Foreskin melanocyte (primary cell): ENCODE measurements at places on chromosomes 16 and 17.
A peak's percentile ranks its signal among the peaks of the same experiment; 100 is the strongest.

GRCh38 chr16:66728804-66729203 lies 22.6 kb downstream of the DYNC1LI2 start:
- DNase-seq = no peak

GRCh38 chr17:44655983-44656710 lies at the start of gene MEIOC:
Gene MEIOC (plus strand): TSS chr17:44656468. CDS start chr17:44656614, 146 bp downstream.
- peak; percentile 29 for DNase-seq

DNA sequence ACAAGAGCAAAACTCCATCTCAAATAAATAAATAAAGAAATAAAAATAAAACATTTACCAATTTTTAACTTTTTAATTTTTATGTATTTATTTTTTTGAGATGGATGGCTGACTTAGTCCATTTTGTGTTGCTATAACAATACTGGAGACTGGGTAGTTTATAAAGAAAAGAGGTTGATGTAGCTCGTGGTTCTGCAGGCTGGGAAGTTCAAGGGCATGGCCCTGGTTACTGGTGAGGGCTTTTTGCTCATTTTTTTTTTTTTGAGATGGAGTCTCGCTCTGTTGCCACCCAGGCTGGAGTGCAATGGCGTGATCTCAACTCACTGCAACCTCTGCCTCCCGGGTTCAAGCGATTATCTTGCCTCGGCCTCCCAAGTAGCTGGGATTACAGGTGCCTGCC lies 14.2 kb upstream of the FOXK2 start:
- DNase-seq = no peak

GRCh38 chr16:17304491-17305119 lies 166.2 kb downstream of the XYLT1 start:
- no peak for DNase-seq

- no peak for DNase-seq
Measured at GRCh38 chr16:5925850-5926249, 828.3 kb upstream of the EEF2KMT start.

- no peak for DNase-seq
Measured at GRCh38 chr16:88357317-88358022, 25.3 kb upstream of the ZNF469 start.

DNA sequence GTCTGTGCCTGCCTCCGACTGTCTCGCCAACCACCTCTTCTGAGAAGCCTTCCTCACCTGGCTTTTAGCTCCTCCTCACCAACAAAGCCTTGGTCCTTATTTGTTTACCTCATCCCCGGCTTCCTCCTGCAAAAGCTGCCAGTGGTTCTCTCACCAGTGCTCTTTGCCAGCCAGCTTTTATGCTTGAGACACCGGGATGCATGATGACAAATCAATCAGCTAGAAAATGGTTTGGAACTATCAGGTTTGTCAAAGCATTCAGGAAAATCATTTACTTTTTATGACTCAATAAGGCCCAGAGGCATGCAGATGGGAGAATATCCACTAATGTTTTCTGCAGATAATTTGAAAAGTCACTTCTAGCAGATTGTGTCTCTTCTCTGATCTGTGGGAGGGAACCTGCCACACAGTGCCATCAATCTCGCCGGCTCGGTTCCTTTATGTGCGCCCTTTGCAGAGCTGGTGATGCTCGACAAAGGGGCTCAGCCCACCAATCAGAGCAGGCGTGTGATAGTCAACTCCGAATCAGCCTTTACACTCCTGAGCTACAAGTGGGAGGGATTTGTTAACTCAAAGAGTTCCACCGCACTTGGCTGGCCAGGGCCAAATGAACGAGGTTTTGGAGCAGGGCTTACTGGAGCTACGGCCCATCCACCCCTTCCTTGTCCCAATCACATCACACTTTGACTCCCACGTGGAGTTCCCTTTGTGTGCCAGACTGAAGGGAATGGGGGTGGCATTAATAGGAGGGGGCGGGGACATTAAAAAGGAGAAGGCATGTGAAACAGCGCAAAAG lies 85.8 kb downstream of the MRC2 start:
- no peak for DNase-seq

DNA sequence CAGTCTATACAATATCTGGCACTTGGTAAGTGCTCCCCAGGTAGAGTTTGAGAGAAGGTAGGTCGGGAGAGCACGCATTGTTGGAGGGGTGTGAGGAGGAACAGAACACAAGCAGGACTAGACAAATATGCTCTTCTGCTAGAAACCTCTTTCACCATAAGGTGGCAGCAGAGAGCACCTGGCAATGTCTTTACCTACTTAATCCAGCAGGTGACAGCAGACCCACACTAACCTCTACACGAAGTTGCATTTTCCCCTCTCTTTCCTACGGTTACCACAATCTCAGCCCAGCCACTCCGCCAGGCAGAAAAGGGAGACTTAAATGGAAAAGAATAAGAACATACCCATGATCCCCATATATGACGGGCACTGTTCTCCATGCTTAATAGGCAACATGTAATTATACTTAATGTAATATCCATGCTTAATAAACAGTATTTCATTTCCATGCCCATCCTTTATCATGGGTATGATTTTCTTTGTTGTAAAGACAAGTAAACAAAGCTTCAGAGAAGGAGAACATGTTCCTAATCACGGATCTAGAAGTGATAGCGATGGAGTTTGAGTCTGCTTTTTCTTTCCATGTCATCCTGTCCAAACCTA lies 55.1 kb upstream of the CCL2 start:
- DNase-seq = peak; percentile 67

DNA sequence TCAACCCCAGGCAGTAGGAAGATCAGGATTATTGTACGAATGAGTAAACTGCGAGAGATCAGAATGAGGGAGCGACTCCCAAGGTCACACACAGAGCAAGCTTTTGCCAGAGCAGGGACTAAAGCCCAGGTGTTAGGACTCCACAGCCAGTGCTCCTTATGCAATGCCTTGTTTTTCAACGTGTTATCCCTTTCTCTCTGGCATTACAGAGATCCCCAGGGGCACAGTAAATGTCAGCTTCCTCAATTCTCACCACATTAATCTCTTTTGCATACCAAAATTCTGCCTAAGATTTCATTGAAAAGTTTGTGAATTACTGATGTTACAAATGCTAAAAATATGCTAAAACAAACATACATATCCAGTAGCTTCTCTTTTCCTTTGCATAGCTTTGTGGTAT lies 68.1 kb upstream of the CES5A start:
- DNase-seq = no peak

DNA sequence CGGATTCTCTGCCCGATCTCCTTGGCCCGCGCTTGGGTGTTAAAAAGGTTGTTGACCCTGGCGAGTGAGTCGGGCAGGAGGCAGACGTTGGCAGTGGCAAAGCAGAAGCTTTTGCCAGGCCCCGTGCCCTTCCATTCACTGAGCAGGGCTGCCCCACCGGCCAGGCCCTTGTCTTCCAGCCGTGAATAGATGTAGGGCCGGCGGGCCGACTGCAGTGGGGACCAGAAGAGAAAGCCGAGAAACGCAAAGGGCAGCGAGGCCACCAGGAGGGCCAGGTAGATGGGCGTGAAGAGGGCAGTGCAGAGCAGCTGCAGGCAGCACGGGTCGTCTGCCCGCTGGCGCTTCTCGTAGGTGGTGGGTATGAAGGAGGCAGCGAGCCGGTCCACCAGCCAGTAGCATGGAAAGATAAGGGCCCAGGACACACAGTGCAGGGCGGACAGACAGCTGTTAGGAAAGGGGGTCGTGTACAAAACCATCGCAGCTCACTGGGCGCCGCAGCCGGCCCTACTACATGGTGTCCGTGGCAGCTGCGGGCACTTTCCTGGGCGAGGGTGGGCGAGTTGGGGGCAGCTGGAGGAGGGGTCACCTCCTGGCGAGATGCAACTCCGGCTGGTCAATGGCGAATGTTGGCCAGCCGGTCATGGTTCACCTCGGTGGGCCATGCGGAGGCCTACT lies 61.0 kb downstream of the PRMT7 start:
- DNase-seq = no peak

DNA sequence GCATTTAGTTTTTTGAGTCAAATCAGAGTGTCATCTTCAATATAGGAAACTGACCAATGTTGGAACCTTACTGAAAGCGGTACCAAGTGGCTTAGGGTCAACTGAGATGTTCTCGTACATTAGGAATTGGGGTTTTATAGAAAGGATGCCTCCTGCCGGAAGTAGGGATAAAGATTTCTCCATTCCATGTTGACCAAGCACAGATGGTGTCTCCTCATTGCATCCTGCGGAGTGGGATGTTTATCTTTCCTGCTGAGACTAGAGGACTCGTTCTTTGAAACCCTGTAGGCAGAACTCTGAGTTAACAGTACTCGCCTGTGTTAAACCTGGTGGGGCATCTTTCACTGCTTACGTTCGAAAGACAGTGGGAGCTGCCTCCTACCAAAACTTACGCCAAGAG lies 1.4 kb downstream of the SHISA6 start:
- no peak for DNase-seq

GRCh38 chr16:68197250-68197649 lies 38.7 kb downstream of the ESRP2 start:
- DNase-seq = no peak

DNA sequence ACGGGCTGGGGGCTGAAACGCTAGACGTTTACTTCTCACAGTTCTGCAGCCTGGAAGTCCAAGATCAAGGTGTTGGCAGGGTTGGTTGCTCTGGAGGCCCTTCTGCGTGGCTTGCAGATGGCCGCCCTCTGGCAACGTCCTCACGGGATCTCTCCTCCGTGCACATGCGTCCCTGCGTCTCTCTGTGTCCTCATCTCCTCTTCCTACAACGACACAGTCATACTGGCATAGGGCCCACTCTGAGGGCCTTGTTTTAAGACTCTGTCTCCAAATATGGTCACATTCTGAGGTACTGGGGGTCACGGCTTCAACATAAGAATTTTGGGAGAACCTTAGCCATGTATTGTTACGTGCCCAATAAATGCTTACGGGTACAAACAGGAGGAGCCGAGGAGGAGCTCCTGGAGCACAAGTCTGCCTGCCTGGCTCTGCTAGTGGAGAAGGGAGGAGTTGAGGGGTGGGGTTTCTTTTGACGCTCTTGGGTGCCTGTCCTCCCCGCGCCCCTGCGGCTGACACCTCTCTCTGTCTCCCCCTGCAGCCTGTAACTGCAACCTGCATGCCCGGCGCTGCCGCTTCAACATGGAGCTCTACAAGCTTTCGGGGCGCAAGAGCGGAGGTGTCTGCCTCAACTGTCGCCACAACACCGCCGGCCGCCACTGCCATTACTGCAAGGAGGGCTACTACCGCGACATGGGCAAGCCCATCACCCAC lies 141.1 kb downstream of the NTN1 start:
- no peak for DNase-seq

DNA sequence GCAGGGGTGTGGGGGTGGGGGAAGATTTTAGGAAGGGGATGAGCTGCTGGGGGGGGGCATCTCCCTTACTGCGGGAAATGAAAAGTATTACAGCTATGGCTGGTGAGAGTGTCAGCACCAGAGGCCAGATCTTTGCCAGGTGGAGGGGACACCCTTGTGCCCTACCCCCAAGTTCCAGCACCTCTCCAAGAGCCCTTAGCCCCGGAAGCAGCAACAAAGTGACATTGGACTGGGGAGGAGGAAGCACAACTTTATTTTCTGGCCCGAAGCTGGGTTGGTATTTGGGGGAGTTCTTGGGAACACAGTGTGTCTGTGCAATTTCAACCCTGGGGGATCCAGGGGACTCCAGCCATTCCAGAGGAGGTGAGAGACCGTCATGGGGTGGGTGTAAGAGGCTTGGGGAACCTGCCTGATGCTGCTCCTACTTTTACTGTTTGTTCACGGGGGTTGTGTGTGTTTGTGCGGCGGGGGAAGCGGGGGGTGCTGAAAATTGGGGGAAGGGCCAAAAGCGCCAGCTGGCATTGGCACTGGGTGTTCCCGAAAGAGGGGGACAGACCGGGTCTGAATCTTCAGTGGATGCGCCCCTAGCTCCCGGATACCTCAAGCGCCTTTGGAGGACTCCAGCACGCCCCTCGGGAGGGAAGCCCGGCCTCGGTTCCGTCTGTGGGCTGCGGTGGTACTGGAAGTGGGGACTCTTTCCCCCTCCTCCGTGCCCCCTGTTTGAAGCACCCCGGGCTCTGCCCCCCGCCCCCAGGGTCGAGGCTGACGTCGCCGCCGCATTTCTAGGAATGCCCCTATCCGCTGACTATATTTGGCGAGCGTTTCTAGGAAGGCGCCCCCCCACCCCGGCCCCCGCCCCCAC lies 230.3 kb downstream of the MRTFB start:
- no peak for DNase-seq

DNA sequence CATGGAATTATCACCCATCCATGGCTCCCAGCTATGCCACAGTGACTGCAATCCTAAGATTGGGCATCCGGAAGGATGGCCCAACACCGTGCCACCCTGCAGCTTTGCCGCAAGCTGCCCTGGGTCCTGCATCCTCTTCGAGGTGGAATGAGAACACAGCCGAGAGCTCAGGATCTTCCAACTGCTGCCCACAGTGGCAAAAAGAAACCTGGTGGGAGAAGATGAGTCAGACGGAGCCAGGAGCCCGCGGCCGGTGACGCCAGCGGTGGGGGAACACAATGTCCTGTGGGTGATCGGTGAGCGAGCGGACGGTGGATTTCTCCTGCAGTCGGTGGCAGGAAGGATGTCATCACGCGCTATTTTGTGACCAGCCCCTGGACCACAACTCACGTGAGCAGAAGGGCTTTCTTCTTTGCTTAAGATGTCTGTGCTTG lies 20.1 kb downstream of the CD7 start:
- DNase-seq = no peak

DNA sequence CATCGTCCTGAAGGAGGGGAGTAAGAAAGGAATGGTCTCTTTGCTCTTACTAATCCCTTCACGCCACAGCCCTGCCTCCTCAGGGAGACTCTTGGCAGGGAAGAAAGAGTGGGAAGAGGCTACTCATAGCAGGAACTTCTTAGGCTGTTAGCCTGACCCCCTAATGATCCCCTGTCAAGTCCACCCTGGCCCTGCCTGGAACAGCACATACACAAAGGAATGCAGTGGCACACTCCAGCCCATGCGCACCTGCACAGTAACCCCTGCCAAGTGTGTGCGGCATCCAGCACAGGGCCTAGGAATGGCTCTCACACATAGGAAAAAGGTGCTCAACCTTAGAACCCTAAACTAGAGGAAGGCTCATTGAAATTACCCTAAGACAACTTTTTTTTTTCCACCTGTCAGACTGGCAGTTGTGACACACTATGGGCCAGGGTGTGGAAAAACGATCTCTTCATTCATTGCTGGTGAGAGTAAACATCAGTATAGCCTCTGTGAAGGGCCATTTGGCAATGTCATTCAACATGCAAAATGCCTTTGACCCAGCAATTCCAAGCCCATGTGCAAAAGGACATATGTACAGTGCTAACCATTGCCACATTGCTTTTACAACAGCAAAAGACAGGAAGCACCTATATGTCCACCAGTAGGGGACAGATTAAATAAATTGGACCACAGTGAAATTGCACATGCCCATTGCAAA lies 50.1 kb downstream of the PIMREG start:
- no peak for DNase-seq

GRCh38 chr16:11493531-11493929 lies 93.2 kb downstream of the LITAF start:
- DNase-seq = no peak
